ENCODE measurements at places on chromosomes 6 and 20. TPM values are rescaled to one million over a fixed set of nuclear protein-coding genes. Genes with fewer than 3 reads are reported as not detected.

DNA sequence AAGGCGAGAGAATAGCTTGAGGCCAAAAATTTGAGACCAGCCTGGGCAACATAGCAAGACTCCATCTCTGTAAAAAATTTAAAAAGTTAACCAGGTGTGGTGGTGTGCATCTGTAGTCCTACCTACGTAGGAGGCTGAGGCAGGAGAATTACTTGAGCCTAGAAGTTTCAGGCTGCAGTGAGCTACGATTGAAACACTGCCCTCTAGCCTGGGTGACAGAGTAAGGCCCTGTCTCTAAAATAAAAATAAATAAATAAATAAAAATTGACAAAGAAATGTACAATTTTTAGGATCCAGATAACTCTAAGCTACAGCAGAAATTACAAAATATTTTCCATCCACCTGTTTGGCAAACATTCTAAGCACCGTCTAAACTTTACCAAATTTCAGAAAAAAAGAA is 941.0 kb upstream of the ADGRB3 start:
- H3K36me3 ChIP-seq = no peaks in the 10 kb centered on the region
- no peak overlapping the region for H3K27ac ChIP-seq
- H3K4me1 ChIP-seq = no peaks in the 10 kb centered on the region
- no peak for DNase-seq
- no peaks in the 10 kb centered on the region for H3K27me3 ChIP-seq
- H3K4me3 ChIP-seq = no peak overlapping the region

GRCh38 chr6:28940294-28940857 is 16.6 kb upstream of the TRIM27 start:
- H3K4me3 ChIP-seq = peak overlapping the region; percentile 65
- DNase-seq = peak; percentile 60
- peaks cover 23% of the 10 kb centered on the region for H3K4me1 ChIP-seq
- no peaks in the 10 kb centered on the region for H3K36me3 ChIP-seq
- H3K27me3 ChIP-seq = no peaks in the 10 kb centered on the region

- no peak overlapping the region for H3K27ac ChIP-seq
- H3K36me3 ChIP-seq = peaks cover 7% of the 10 kb centered on the region
- peaks cover 12% of the 10 kb centered on the region for H3K4me1 ChIP-seq
- peak overlapping the region; percentile 90 for H3K4me3 ChIP-seq
- peaks cover 22% of the 10 kb centered on the region for H3K27me3 ChIP-seq
Observed at GRCh38 chr20:51541189-51542032, 1.1 kb downstream of the NFATC2 start.

DNA sequence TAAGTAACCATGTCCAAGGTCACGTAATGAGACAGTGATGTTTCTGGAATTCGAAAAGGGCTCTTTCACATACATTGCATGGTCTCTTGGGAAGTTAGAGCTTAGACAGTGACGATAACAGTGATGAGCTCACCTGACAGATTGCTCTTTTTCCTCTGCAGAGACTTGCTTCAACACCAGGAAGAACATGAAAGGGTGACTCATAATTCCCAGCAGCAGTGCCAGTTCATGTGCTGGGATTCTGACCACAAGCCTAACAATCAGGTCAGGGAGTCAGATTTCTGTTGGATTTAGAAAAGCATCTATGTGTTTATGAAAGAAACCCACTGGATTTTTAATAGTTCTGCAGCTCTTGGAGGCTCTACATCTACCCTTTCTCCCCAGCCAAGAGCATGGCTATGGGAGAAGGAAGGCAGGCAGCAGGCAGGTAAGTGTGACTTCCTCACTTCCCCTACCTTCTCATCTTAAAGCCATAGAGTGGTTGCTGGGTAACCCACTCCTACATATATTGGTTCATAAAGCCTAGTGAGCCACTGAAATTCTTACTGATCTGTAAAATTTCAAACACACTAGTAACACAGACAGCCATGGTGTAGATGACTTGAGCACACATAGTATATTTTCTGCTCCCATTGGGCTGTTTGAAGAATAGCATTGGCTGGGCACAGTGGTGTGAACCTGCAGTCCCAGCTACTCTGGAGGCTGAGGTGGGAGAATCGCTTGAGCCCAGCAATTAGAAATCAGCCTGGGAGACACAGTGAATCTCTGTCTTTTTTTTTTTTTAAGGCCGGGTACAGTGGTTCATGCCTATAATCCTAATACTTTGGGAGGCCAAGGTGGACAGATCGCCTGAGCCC is 44.4 kb upstream of the LOC128125822 start:
- H3K36me3 ChIP-seq = no peaks in the 10 kb centered on the region
- H3K4me1 ChIP-seq = peaks cover 24% of the 10 kb centered on the region
- no peak overlapping the region for H3K4me3 ChIP-seq
- DNase-seq = peak; percentile 92
- no peaks in the 10 kb centered on the region for H3K27me3 ChIP-seq

GRCh38 chr6:158068156-158068892 is 86.7 kb downstream of the SYNJ2 start:
- H3K36me3 ChIP-seq = peaks cover 30% of the 10 kb centered on the region
- H3K4me1 ChIP-seq = peaks cover 49% of the 10 kb centered on the region
- no peak for DNase-seq

The RHAG gene
- total RNA-seq = not detected

The SLX4IP gene
- 8.2 TPM for total RNA-seq

The YWHAB gene
- 194 TPM for total RNA-seq

The TNFRSF6B gene
- total RNA-seq = not detected
